ENCODE measurements at places on chromosomes 5 and 9. TPM values are rescaled to one million over a fixed set of nuclear protein-coding genes. Genes with fewer than 3 reads are reported as not detected.

DNA sequence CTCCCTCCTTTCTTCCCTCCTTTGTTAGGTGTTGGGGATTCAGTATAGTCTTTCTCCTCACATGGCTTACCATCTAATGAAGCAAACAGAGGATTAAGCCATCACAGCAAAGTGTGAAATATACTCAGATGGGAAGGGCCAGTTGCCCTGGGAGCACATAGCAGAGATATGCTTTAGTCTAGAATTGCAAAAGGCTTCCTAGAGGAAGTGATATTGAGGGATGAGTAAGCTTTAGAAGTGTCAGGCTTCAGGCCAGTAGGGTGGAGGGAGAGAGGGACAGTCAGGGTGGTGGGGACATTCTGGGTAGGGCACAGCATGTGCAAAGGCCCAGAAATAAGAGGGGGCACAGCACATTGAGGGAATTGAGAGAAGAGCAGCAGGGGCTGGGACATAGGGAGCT, 46.2 kb upstream of the GLRA1 start:
- H3K27me3 ChIP-seq: no peaks in the 10 kb centered on the region
- H3K27ac ChIP-seq: no peak overlapping the region
- H3K36me3 ChIP-seq: no peaks in the 10 kb centered on the region

DNA sequence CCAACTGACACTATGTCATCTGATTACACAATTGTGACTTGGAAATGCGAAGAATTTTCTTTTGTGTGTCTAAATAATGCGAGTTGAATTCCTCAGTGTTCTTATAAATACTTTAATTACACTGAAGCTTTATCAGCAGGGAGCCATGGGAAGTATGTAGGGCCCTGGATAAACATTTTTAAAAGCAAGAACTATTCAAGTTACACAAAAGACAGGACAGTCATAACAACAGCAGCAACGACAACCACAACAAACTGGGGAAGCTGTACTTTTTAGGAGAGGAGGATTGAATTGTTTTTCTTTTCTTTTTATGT, 250.3 kb upstream of the ZNF608 start:
- no peak overlapping the region for H3K27ac ChIP-seq
- no peaks in the 10 kb centered on the region for H3K27me3 ChIP-seq
- H3K4me1 ChIP-seq: no peaks in the 10 kb centered on the region
- no peak for DNase-seq

DNA sequence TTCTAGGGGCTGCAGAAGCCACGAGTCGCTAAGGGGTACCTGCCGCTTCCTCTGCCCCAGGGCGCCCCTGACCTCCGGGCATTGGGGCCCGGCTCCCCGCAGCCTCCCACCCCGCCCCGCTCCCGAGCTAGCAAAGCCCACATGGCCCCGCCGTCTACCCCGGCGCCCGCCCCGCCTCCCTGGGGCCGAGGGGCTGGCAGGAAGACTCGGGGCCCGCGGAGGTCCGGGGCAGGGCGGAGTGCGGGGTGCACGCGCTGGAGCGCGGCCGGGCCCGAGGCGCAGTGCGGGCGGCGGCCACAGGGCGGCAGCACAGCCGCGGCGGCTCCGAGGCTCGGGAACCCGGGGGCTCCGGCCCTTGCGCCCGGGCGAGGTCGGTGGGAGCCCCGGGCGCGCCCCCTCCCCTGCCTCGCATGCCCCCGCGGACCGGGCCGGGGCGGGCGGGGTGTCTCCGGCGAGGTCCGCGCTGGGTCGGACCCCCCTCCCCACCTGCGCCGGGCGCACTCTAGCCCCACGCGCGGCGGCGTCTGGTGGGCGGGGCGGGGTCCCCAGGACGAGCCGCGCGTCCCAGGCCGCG, 6.7 kb downstream of the NRARP start:
- no peak for DNase-seq
- H3K4me1 ChIP-seq: peaks cover 27% of the 10 kb centered on the region
- peaks cover 15% of the 10 kb centered on the region for H3K36me3 ChIP-seq
- peaks cover 84% of the 10 kb centered on the region for H3K27me3 ChIP-seq
- peak overlapping the region; percentile 71 for H3K4me3 ChIP-seq

DNA sequence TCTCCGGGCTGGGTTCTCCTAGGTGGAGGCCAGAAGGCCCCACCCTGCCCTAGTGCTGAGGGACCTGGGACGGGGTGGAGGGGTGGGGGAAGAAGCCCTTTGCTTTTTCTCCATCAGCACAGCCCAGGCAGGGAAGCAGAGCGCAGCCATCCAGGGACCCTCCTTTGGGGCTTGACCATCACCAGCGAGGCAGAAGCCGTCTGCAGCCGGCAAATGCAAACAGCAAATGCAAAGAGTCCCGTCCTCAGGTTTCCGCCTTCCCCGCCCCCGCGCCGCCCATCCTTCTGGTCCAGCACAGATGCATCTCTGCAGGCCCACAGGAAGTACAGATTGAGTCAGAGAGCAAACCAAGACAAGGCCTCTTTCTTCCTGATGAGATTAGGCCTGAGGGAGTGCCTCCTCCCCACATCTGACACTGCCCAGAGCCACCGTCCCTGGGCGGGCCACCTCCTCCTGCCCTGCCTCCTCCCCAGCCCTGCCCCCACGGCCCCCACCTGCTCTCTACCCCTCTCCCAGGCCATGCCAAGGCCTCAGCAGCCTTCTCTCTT, 23.4 kb downstream of the CORO2A start:
- H3K36me3 ChIP-seq: no peaks in the 10 kb centered on the region
- no peaks in the 10 kb centered on the region for H3K27me3 ChIP-seq
- H3K4me1 ChIP-seq: peaks cover 9% of the 10 kb centered on the region
- H3K4me3 ChIP-seq: no peak overlapping the region

- DNase-seq: no peak
- H3K36me3 ChIP-seq: no peaks in the 10 kb centered on the region
- H3K4me3 ChIP-seq: no peak overlapping the region
- no peak overlapping the region for H3K27ac ChIP-seq
These were observed 109.3 kb downstream of the JAKMIP2 start for GRCh38 chr5:147673266-147673665.

GRCh38 chr5:177431317-177432142, 5.1 kb downstream of the GRK6 start:
- peaks cover 74% of the 10 kb centered on the region for H3K4me1 ChIP-seq
- H3K4me3 ChIP-seq: no peak overlapping the region
- no peak for DNase-seq

DNA sequence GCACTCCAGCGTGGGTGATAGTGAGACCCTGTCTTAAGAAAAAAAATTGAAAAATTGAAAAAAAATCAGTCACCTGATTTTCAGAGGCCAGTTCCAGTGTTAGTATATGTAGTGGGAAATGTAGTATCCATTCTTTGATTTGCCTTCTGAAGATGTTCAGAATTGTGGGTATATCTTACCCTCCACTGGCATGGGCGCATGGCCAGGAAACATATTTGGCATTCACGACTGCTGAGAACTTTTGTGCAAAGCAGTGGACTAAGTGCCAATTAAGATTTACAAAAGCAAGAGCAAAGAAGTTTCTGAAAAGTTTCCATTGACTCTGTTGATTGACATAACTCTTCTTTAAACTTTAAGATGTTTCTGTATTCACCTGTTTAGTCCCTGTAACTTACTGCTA, 2.4 kb downstream of the CAVIN4 start:
- H3K36me3 ChIP-seq: no peaks in the 10 kb centered on the region
- H3K27me3 ChIP-seq: no peaks in the 10 kb centered on the region
- no peak overlapping the region for H3K4me3 ChIP-seq

CCDC152 gene
- 0.38 TPM for total RNA-seq

GNA14 gene
- total RNA-seq: 4.0 TPM

DNA sequence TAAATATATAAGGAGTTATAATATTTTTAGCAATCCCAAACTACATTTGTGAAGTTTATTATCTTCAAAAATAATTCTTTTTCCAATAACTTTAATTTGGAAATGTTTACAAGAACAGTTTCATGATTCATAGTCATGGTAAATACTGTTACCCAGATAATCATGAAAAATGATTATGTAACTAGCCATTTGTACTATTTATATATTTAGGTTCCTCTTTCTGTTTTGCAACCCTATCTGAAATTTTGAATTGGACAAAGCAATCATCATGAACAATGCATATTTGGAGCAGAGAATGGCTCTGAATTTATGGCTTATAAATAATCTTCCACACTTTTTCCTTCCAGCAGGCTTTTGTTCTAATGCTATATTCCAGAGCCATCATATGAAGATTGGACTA, 499.7 kb downstream of the SLCO4C1 start:
- no peak overlapping the region for H3K4me3 ChIP-seq
- H3K36me3 ChIP-seq: no peaks in the 10 kb centered on the region
- H3K27ac ChIP-seq: no peak overlapping the region

NUTM2F gene
- not detected for total RNA-seq

UNC13B gene
- total RNA-seq: 32.4 TPM

- H3K4me1 ChIP-seq: no peaks in the 10 kb centered on the region
- no peak overlapping the region for H3K27ac ChIP-seq
- no peak for DNase-seq
- no peaks in the 10 kb centered on the region for H3K27me3 ChIP-seq
- no peak overlapping the region for H3K4me3 ChIP-seq
These were observed 16.9 kb downstream of the GADD45G start for GRCh38 chr9:89621676-89622075.

DNA sequence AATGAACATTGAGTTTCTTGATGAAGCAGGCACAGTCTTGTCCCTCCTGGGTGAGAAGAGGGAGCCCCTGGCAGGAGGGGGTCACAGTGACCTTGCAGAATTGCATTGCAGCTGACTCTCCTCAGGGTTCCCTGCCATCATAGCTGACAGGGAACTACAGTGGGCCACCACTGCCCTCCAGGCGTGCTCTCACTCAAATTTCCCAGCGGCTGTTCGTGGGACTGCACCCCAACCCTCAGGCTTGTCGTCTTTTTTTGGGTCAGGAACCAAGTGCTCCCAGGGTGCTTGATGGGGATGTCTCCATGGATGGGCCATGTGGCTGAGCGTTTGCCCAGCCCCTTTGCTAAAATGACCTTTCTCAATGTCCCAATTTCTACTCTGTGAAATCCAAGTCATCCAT, 215.8 kb downstream of the MELK start:
- H3K27ac ChIP-seq: no peak overlapping the region
- no peaks in the 10 kb centered on the region for H3K27me3 ChIP-seq
- H3K4me1 ChIP-seq: no peaks in the 10 kb centered on the region
- H3K4me3 ChIP-seq: no peak overlapping the region
- DNase-seq: no peak
- no peaks in the 10 kb centered on the region for H3K36me3 ChIP-seq

GRCh38 chr9:102428305-102428704, 566.8 kb upstream of the CYLC2 start:
- no peaks in the 10 kb centered on the region for H3K36me3 ChIP-seq
- H3K27ac ChIP-seq: no peak overlapping the region
- no peaks in the 10 kb centered on the region for H3K27me3 ChIP-seq
- no peak for DNase-seq
- no peak overlapping the region for H3K4me3 ChIP-seq
- no peaks in the 10 kb centered on the region for H3K4me1 ChIP-seq

DNA sequence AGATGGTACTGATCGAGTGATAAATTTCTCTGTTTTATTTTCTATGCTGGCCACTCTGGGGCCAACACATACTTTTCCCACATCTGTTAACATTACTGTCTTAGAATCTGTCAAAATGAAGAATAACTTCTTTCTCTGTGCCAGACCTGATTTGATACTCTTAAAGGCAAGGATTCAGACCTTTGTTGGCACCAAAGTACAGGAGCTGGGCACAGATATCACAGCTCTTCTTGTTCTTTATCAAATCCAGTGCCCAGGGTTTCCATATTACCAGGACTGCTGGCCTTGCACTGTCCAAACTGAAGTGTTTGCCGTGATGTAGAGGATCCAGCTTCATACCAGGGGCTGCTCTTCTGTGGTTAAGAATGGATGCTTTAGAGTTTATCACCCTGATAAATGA, 20.9 kb downstream of the ZNF474 start:
- no peak for DNase-seq
- H3K36me3 ChIP-seq: no peaks in the 10 kb centered on the region
- no peak overlapping the region for H3K4me3 ChIP-seq
- H3K27ac ChIP-seq: no peak overlapping the region
- H3K4me1 ChIP-seq: no peaks in the 10 kb centered on the region

GRCh38 chr5:174067499-174067898, 22.0 kb downstream of the NSG2 start:
- no peak overlapping the region for H3K4me3 ChIP-seq
- H3K27ac ChIP-seq: no peak overlapping the region
- no peak for DNase-seq
- no peaks in the 10 kb centered on the region for H3K36me3 ChIP-seq
- H3K27me3 ChIP-seq: no peaks in the 10 kb centered on the region
- no peaks in the 10 kb centered on the region for H3K4me1 ChIP-seq

GRCh38 chr5:97842687-97843086, 659.6 kb upstream of the RIOK2 start:
- no peak for DNase-seq
- H3K4me3 ChIP-seq: no peak overlapping the region
- H3K27ac ChIP-seq: no peak overlapping the region
- peaks cover 16% of the 10 kb centered on the region for H3K4me1 ChIP-seq
- H3K36me3 ChIP-seq: no peaks in the 10 kb centered on the region

ECSCR gene
- total RNA-seq: 1.7 TPM

- no peaks in the 10 kb centered on the region for H3K27me3 ChIP-seq
- no peaks in the 10 kb centered on the region for H3K4me1 ChIP-seq
- H3K27ac ChIP-seq: no peak overlapping the region
- DNase-seq: no peak
- no peak overlapping the region for H3K4me3 ChIP-seq
These were observed 162.3 kb upstream of the DAP start for GRCh38 chr5:10923310-10923709.

DNA sequence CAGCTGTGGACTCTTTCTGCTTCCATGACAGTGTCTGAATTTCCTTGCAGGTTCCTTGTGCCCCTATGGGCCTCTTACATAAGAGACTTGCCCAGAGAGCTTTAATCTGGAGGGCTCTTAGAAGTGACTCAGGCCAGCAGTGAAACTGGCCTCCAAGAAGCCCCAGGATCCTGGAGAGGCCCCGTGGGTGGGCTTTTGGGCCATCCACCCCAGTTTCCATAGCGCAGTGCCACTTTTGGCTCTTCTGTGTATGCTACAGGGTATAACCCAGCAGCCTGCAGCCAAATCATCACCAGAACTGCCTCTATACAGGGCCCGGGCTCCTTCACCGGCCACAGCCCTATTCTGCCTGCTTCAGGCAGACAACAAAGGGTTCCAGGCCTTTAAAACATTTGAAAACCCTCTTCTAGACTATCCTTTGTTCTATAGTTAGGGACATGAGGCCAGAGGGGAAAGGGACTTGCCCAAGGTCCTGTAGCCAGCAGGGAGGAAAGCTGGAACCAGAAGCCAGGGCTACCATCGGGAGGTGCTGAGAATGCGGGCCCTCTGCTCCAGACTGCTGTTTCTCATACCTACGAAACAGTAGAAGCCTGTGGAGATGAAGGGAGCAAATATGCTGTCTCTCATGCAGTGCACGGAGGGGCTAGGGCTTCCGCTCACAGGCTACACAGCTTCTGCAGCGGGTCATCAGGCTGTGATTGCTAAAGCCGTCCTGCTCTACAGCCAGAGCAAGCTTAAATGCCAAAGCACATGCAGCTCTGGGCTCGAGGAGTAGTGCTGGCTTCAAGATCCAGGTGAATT, 18.0 kb downstream of the SH3PXD2B start:
- no peaks in the 10 kb centered on the region for H3K27me3 ChIP-seq
- peaks cover 33% of the 10 kb centered on the region for H3K4me1 ChIP-seq
- DNase-seq: no peak

GRCh38 chr5:168869615-168870227, 290.6 kb upstream of the PANK3 start:
- no peak for DNase-seq
- no peak overlapping the region for H3K4me3 ChIP-seq
- H3K27ac ChIP-seq: no peak overlapping the region

Data from esophagus squamous epithelium (tissue), 5 donors.